MV-4-11 (cell line): ENCODE measurements at places on chromosomes 2 and 18.

DNA sequence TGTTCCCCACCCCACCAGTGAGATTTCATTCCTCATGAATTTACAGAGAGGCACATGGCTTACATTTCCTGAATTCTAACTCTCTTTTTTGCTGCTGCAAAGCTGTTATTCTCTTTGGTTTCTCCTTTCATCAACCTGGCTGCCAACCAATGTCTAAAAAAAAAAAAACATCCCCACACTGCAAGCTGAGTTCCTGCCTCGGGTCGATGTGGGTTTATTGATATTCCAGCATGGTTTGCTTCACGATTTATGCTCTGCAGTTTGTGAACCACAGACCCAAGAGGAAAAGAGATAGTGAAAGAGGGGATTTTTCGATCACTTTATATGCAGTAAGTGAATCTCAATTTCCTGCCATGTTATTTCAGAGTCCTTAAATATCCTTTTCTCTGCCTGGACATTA is 363.6 kb downstream of the LPIN1 start:
- no peak for DNase-seq

DNA sequence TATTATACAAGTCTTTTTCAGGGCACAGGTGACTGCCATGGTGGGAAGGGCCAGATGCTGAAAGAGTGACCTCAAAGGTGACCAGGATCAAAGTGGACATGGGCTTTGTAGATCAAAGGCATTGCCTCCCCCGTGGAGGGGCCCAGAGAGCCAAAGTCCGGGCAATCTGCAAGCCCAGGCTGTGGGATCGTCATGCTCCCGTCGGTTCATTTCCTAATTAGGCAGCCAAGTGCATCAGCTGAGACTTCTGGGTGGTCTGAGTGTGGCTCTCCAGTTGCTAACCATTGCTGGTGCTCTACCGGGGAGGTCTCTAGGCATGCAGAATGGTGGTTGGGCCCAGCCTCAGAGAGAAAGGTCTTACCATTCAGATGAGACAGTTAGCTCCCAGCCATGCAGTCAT is 61.6 kb downstream of the TRIB2 start:
- no peak for DNase-seq

- DNase-seq = peak; percentile 88
These were observed 5.2 kb downstream of the TMEM127 start for GRCh38 chr2:96260387-96261260.

DNA sequence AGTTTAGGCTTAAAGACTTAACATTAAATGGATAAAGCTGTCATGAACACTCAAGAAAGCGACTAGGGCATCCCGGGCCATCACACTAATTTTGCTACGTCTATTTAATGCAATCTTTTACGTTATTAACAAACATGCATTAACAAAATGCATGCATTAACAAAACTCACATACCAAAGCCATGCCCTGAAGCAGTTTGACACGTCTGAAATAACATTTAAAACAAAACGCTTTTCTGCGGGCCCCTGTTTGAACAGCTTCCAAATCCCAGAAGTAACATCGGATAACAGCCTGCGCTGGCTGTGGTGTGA is 458 bp downstream of the B4GALT6 start:
- DNase-seq = no peak

GRCh38 chr2:238239543-238239862 is 335 bp downstream of the HES6 start:
- no peak for DNase-seq

GRCh38 chr2:238025741-238026360 is 35.0 kb upstream of the SCLY start:
- no peak for DNase-seq

DNA sequence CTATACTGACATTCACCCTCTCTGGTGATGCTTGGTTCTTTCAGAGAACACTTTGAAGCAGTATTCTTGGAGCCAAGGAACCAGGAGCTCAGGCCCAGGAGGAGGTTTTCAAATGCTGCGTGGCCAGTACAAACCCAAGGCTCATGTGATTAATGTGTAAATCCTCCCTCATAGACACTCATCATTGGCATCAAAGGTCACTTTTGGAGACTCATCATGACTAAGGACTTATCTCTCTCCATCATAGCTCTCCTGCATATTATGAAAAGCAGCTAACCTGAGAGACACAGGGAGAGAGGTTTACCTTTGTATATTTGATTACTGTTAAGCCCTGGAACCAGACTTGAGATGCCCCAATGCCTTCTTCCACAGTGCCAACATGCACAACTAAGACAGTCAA is 115.3 kb upstream of the SRD5A2 start:
- no peak for DNase-seq

- peak; percentile 32 for DNase-seq
These were observed 72.4 kb upstream of the YWHAQ start for GRCh38 chr2:9703085-9703678.

DNA sequence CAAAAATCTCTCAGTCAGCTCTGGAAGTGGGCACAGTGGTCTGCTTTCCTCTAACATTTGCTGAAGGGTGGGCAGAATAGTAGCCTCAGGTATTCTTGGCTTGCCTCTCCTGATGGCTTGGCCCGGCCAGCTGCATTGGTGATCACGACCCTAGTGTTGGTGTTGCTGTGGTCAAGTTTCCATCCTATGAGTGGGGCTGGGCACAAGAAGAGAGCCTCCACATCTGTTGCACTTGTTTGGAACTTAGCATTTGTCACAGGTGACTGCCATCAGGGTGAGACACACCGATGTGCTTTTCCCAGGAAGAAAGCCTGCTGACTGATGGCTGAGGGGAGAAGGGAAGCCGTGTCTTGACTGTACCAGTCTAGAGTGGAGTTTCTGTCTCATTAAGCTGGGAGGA is 33.1 kb upstream of the SNORC start:
- no peak for DNase-seq

GRCh38 chr2:26756337-26756736 is 7.7 kb upstream of the SLC35F6 start:
- peak; percentile 86 for DNase-seq

GRCh38 chr18:47317824-47318508 is 66.5 kb upstream of the SKOR2 start:
- no peak for DNase-seq

GRCh38 chr2:128545829-128546228 is 227.2 kb upstream of the HS6ST1 start:
- no peak for DNase-seq

DNA sequence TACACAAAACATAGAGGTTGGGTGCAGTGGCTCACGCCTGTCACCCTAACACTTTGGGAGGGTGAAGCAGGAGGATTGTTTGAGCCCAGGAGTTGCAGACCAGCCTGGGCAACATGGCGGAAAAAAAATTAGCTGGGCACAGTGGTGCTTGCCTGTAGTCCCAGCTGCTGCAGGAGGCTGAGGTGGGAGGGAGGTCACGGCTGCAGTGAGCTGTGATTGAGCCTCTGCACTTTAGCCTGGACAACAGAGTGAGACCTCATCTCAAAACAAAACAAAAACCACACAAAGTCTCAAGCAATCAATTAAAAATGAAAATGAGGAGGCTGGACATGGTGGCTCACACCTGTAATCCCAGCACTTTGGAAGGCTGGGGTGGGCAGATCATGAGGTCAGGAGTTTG is 4.9 kb downstream of the NOP58 start:
- DNase-seq = no peak

GRCh38 chr2:190904640-190905261 is 24.1 kb downstream of the GLS start:
- no peak for DNase-seq

- no peak for DNase-seq
These were observed 335.3 kb downstream of the PTPRM start for GRCh38 chr18:7902399-7902839.

DNA sequence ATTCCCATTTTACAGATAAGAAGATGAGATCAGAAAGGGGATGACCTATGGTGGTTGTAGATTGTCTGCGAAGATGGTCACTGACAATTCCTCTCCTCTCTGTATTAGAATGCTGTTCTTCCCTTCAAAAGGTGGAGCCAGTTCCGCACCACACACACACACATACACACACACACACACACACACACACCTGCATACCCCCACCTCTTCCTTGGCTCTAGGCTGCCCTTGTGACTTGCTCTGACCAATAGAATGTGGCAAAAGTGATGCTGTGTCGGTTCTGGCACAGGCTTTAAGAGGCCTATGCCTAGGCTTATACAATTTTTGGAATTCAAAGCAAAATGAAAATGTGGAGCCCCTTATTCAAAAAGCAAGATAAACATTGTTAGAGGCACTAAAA is 88.0 kb downstream of the ZFP36L2 start:
- no peak for DNase-seq
